ENCODE measurements at places on chromosomes 2 and 18. TPM values are rescaled to one million over a fixed set of nuclear protein-coding genes. Genes with fewer than 3 reads are reported as not detected.

C2orf78 gene
- total RNA-seq: not detected

UBR3 gene
- 109 TPM for total RNA-seq

IKZF2 gene
- total RNA-seq: 11.0 TPM

SAG gene
- total RNA-seq: 0.82 TPM

PLEK gene
- total RNA-seq: 1.6 TPM

DNAH6 gene
- total RNA-seq: 4.9 TPM

TRIM54 gene
- not detected for total RNA-seq

MYOM1 gene
- 0.82 TPM for total RNA-seq

SLC39A10 gene
- 172 TPM for total RNA-seq

ALPG gene
- not detected for total RNA-seq

ASXL2 gene
- 3.3 TPM for total RNA-seq

WNT6 gene
- not detected for total RNA-seq

LIMS3 gene
- 0.82 TPM for total RNA-seq

PKDCC gene
- total RNA-seq: 19.6 TPM

EN1 gene
- not detected for total RNA-seq

MDH1B gene
- 4.5 TPM for total RNA-seq

APLF gene
- 11.8 TPM for total RNA-seq

SATB2 gene
- 440 TPM for total RNA-seq

DNA sequence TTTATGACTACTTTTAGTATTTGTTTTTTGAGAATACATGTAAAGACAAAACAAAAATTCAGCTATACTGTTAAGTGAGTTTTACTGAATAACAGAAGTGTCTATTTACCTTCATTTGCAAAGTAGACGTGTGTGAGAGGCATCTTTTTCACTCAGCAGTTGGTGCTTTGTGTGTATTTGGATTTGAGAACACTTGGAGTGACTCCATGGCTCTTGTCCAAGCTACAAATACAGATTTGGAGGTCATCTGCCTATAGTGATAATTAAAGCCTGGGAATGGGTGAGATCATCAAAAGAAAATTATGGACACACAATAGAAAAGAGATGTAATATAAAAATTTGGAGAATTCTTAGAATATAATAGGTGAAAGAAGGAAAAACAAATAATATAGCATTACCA lies 6.2 kb downstream of the NAB1 start:
- DNase-seq: no peak

- DNase-seq: no peak
Measured at GRCh38 chr18:73613706-73614340, 533.8 kb downstream of the FBXO15 start.

GRCh38 chr2:175468431-175469098 lies 287.1 kb upstream of the ATP5MC3 start:
- no peak for DNase-seq

GRCh38 chr2:133418671-133419070 lies 149.6 kb downstream of the NCKAP5 start:
- DNase-seq: no peak

GRCh38 chr2:160110674-160111239 lies 48.3 kb upstream of the PLA2R1 start:
- DNase-seq: no peak

GRCh38 chr2:239630618-239631286 lies 229.9 kb upstream of the HDAC4 start:
- DNase-seq: no peak

DNA sequence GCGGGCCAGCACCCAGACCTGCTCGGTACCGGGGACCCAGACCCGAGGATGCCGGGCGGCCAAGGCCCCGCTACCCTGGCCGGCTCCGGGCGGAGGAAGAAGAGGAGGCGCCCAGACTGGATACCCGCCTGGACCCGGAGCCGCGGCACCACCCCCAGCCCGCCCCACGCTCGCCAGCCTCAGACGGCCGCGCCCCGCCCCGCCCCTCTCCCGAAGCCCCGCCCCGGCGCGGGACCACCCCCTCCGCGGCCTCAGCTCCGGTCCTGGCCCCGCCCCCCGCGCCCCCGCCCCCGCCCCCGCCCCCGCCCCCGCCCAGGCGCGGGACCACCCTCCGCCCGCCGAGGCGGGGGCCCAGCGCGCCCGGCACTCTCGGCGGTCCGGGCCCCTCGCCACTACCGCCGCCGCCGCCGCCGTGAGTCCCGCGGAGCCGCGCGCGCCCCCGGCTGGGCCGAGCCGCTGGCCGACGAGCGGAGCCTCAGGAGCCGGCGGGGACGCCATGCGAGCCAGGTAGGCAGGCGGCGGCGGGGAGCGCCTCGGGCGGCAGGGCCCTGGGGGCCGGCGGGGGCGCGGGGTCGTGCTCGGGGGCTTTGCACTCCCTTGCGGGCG lies at the start of gene SH3BP4:
Gene SH3BP4 (plus strand): TSS at position 354 of the 606 bp plus-strand sequence. CDS start 82,986 bp downstream, outside the sequence.
- DNase-seq: peak; percentile 92

GRCh38 chr2:9191041-9191481 lies 15.6 kb upstream of the ASAP2 start:
- peak; percentile 51 for DNase-seq

DNA sequence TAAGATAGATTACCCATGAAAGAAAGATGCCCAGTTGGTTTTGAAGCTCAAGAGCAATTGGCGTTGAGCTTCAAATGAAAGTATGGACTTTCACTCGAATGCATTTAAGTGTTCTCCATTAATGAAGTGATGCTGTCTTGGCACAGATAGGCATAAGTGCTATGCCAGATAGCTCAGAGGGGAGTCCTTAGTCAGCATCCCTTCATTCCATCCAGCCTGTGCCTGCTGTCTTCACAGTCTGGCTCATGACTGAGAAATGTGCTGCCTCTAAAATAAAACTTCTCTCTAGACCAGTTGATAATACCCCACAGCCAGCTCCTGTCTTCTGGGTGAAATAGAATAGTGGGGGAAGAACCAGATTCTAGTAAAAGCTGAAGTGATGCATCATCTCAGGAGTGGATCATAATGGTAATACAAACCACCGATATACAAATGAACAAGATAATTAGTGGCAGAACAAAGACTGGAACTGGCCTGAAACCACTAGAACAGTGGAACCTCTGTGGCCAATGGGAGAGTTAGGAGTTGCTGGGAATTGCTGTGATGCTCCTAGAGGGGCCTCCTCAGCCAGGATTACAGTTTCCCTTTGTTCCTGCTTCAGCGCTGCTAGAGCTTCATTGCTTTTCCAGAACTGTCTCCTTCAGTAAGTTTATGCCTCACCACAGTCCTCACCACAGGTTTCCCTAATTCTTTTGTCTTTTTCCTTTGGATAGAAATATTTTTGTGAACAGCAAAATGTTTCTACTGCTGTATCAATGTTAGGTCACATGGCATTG lies 359.3 kb downstream of the KIAA1328 start:
- DNase-seq: no peak

- DNase-seq: no peak
Measured at GRCh38 chr2:206971805-206972204, 32.5 kb downstream of the CPO start.

GRCh38 chr2:1406434-1406833 lies 6.8 kb upstream of the TPO start:
- no peak for DNase-seq

DNA sequence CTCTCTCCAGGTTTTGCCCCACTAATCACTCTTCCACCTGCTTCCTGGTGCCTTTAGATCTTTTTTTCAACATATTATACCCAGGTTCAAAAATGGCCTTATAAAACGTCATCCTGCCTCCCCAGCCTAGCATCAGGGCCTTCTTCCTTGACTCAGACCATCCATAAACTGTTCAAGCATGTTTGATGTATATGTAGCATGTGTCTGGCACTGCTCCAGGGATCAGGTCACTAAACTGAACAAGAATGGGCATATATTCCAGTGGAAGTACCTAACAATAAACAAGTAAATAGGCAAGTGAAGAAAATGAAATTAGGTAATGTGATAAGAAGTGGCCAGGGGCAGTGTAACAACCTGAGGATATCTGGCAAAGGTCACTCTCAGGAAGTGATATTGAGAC lies 141.2 kb downstream of the TRIB2 start:
- DNase-seq: no peak

DNA sequence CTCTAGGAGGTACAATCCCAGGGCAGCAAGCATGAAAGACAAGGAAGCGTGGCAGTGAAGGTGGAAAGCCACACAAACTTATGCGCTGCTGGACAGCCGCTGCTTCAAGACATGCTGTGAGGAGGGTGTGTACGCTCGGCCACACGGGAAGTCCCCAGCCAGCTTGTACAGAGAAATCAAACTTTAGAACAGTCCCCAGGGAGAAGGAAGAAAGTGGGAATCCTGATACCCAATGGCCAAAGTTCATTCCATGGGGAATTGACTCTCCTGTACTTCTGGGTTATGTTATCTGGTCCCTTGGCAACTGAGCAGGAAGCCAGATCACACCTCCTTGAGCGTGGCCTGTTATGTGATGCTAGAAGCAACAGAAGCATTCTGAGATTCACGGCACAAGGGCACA lies 86.1 kb upstream of the BOD1L2 start:
- DNase-seq: no peak

GRCh38 chr18:39870591-39870990 lies 2084.4 kb upstream of the PIK3C3 start:
- no peak for DNase-seq

GRCh38 chr2:104745846-104746245 lies 108.1 kb upstream of the POU3F3 start:
- DNase-seq: no peak

DNA sequence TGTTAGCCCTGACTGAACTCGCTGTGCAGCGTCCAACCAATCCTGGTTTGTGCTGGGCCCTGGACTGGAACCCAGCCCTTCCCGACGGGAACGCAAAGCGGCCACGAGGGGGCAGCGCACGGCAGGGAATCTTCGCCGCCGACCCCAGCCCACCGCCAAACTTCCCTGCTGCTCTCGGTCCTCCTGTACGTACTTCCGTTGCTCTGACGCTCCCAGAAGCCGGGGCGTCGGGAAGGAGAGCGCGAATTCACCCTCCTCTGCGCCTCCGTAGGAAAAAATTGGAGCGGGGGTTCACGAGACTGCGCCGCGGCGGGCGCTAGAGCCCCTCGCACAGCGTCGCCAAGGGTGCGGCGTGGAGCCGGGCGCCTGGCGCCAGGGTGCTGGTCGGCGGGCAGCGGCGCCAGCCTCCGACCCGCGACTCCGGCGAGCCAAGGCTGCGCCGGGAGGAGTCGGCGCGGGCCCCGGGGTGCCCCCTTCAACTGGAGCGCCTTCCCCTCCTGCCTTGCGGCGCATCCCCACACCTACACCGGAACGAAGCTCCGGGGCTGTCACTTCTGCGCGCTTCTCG lies 873 bp upstream of the SH3RF3 start:
- peak; percentile 83 for DNase-seq

DNA sequence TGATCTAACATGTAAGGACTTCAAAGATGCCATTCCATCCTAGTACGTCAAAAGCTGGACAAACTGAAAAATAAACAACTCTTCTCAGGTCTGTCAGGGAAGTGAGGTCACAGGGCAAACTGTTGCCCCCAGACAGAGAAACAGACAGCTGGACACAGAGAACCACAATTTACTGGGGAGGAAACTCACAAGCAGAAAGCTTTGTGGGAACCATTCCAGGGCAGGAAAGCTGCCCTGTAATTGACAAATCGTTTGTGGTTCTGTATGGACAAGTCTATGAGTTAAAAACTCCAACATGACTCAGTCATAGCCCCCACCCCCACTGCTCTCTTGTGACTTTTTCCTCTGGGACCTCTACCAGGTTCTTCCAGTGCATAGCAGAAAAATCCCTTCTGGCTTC lies 28.4 kb downstream of the MCEE start:
- no peak for DNase-seq

DNA sequence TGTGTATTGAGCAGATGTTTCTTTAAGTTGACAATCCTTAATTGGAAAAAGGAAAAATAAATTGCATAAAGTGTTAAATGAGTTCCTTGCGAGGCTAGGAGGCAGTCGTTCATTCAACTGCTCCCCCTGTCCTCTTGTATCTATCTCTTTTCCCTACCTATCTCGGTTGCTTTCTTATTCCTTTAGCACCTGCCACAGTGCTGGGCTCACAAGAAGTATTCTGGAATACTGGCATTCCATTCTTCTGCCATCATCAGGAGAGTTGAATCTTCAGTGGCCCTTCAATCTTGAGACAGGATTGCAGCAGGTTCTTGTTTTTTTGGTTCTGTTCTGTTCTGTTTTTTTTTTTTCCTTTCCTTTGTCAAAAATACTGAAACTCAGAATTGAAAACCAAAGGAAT lies 143.1 kb upstream of the AQP4 start:
- no peak for DNase-seq

- peak; percentile 50 for DNase-seq
Measured at GRCh38 chr2:8259106-8259840, 422.6 kb upstream of the ID2 start.

DNA sequence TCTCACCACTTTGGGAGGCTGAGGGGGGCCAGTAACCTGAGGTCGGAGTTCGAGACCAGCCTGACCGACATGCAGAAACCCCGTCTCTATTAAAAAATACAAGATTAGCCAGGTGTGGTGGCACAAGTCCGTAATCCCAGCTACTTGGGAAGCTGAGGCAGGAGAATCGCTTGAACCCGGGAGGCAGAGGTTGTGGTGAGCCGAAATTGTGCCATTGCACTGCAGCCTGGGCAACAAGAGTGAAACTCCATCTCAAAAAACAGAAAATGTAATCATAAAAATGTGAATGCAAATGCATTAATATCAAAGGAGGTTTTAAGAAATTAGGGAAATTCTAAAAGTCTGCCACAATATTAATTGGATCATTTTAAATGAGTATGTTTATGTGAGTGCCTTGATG lies 45.7 kb downstream of the ACTR2 start:
- DNase-seq: no peak

- no peak for DNase-seq
Measured at GRCh38 chr2:132503701-132504100, 87.1 kb downstream of the GPR39 start.

GRCh38 chr2:20304411-20304810 lies 46.2 kb downstream of the PUM2 start:
- DNase-seq: no peak

- DNase-seq: peak; percentile 17
Measured at GRCh38 chr2:204545861-204546735, 823 bp downstream of the PARD3B start.

GRCh38 chr2:144942516-144943256 lies 422.8 kb upstream of the ZEB2 start:
- no peak for DNase-seq

- no peak for DNase-seq
Measured at GRCh38 chr2:105371810-105372209, 27.0 kb downstream of the FHL2 start.

DNA sequence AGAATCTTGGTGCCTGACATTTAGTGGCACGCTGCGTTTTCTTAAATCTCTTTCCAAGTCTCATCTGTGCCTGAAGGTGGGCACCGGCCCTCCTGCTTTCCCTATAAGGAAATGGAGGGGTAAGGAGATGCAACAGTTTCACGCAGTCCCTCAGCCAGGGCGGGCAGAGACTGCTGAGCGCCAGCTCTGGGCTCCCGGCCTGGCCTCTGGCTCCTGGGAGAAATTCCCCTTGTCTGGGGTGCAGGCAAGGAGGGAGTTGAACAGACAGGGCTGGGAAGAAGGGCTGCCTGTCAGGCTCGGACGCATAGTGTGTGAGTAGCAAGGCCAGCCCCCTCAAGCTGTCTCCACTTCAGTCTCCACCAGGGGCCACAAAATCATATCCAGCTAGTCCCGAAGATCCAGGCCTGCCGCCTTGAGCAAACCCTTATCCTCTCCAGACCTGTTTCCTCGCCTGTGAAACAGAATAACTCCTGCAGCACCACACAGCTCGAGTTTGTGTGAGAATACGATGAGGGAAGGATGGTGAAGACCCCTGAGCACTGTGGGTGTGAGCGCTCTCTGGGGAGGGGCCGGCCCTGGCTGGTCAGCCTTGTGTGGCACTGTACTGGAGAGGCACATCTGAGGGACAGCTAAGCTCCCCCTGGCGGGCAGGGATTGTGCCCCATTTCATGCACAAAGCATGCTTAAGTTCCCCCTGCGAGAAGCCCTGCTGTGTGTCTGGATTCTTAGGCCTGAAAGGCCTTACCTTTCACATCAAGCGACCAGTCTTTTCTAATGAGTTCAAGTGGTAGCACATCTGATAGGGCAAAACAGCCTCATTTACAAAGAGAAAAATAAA lies 33.8 kb downstream of the SDC1 start:
- no peak for DNase-seq
